Lung (tissue), 17 donors: ENCODE measurements at places on chromosomes 2 and 18. TPM values are rescaled to one million over a fixed set of nuclear protein-coding genes. Genes with fewer than 3 reads are reported as not detected.

DNA sequence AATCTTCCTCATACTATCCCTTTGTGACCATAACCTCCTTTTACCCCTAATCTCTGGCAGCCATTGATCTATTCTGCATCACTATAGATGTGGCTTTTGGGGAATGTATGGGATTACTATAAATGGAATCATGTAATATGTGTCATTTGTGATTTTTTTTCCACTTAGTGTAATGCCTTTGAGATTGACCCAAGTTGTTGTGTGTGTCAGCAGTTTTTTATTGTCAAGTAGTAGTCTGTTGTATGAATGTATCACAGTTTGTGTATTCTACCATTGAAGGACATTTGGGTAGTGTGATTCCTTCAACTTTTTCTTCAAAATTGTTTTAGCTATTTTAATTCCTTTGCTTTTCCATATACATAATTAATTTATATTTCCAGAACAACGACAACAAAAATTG, 18.6 kb downstream of the VRK2 start:
- H3K27ac ChIP-seq = no peak overlapping the region
- H3K27me3 ChIP-seq = no peaks in the 10 kb centered on the region
- H3K36me3 ChIP-seq = no peaks in the 10 kb centered on the region
- H3K4me3 ChIP-seq = no peak overlapping the region
- no peaks in the 10 kb centered on the region for H3K4me1 ChIP-seq
- DNase-seq = no peak

DNA sequence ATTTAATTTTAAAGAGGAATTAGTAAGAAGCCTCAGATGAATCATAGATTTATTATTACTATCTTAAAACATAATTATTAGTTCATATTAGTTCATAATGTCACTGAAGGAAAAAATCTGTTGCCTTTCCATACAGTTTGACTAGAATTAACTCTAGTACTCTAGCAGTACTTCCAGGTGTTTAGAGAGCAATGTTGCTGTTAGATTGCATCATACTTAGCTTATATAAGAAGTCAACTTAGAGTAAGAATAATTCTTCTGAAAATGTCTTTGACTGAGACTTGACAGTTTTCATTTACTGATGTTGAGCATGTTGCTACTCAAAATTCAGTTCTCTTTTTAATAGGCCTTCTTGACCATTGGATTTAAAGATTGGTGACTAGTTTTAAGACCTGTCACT, 4.7 kb downstream of the RAB3GAP1 start:
- DNase-seq = no peak
- no peaks in the 10 kb centered on the region for H3K27me3 ChIP-seq
- H3K4me1 ChIP-seq = peaks cover 3% of the 10 kb centered on the region
- no peak overlapping the region for H3K4me3 ChIP-seq

- H3K4me3 ChIP-seq = no peak overlapping the region
- no peak overlapping the region for H3K27ac ChIP-seq
- DNase-seq = no peak
- H3K4me1 ChIP-seq = no peaks in the 10 kb centered on the region
These were observed 264.0 kb upstream of the FBXO11 start for GRCh38 chr2:48170281-48170680.

DNA sequence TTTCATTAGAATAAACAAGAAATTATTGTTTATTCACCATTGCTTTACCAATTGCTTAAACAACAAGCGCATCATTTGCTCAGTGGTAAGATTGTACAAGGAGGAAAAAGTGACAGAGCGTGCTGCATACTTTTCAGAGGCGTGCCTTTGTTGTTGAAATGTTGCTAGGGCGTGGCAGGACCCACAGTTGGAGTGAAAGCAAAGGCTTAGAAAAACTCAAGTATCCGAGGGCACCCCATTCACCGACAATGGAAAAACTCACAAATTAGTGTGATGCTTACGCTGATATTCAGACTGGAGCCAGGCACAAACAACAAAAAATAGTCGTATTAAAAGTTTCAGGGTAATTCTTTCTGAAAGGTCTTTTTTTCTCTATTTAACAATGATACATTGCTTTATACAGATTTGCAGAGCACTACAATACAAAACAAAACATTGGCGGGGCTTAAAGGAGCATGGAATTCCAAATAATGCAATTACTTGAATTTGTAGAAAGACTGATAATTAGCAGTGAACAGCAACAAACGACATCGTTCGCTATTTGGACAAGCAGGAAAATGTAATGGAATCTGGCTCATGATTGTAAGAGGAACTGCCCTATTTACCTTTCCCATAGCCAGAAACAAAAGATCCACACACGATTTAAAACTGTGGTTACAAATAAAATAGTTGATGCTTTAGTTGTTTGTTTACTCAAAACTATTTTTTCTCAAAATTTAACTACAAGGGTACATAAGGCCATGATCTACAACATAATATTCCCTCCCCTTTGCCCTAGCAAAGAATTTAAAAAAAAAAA, 37.8 kb upstream of the RTTN start:
- no peaks in the 10 kb centered on the region for H3K4me1 ChIP-seq
- H3K27me3 ChIP-seq = no peaks in the 10 kb centered on the region

- DNase-seq = no peak
- no peaks in the 10 kb centered on the region for H3K27me3 ChIP-seq
- no peaks in the 10 kb centered on the region for H3K4me1 ChIP-seq
These were observed 72.2 kb upstream of the L3MBTL4 start for GRCh38 chr18:6486764-6487426.

GALNT1 gene
- 73.4 TPM for total RNA-seq

- H3K4me1 ChIP-seq = peaks cover 14% of the 10 kb centered on the region
- peaks cover 4% of the 10 kb centered on the region for H3K36me3 ChIP-seq
- peak; percentile 97 for DNase-seq
- peak overlapping the region; percentile 74 for H3K4me3 ChIP-seq
- peak overlapping the region; percentile 96 for H3K27ac ChIP-seq
These were observed 1.4 kb downstream of the TGIF1 start for GRCh38 chr18:3451183-3451988.

GRCh38 chr2:48203668-48204067, 297.4 kb upstream of the FBXO11 start:
- no peaks in the 10 kb centered on the region for H3K27me3 ChIP-seq
- no peak overlapping the region for H3K4me3 ChIP-seq
- no peak for DNase-seq
- no peak overlapping the region for H3K27ac ChIP-seq
- H3K4me1 ChIP-seq = peaks cover 3% of the 10 kb centered on the region
- no peaks in the 10 kb centered on the region for H3K36me3 ChIP-seq

GRCh38 chr18:27797484-27797883, 379.4 kb downstream of the CDH2 start:
- no peak overlapping the region for H3K27ac ChIP-seq
- H3K27me3 ChIP-seq = no peaks in the 10 kb centered on the region
- H3K36me3 ChIP-seq = no peaks in the 10 kb centered on the region
- H3K4me1 ChIP-seq = no peaks in the 10 kb centered on the region
- no peak overlapping the region for H3K4me3 ChIP-seq

GRCh38 chr2:61362873-61363272, 108.0 kb downstream of the USP34 start:
- DNase-seq = no peak
- H3K36me3 ChIP-seq = peaks cover 4% of the 10 kb centered on the region
- H3K27me3 ChIP-seq = no peaks in the 10 kb centered on the region
- no peaks in the 10 kb centered on the region for H3K4me1 ChIP-seq

- no peaks in the 10 kb centered on the region for H3K36me3 ChIP-seq
- no peaks in the 10 kb centered on the region for H3K4me1 ChIP-seq
- no peak overlapping the region for H3K4me3 ChIP-seq
- H3K27me3 ChIP-seq = no peaks in the 10 kb centered on the region
- DNase-seq = no peak
These were observed 645.5 kb upstream of the ID2 start for GRCh38 chr2:8036366-8036765.
